ENCODE measurements at places on chromosomes 16 and 17. TPM values are rescaled to one million over a fixed set of nuclear protein-coding genes. Genes with fewer than 3 reads are reported as not detected.

ABCA9 gene
- 2.3 TPM for polyA plus RNA-seq

KRTAP9-4 gene
- not detected for polyA plus RNA-seq

CDRT4 gene
- polyA plus RNA-seq: 1.5 TPM

SERPINF2 gene
- 5.2 TPM for polyA plus RNA-seq

NEUROD2 gene
- polyA plus RNA-seq: 0.03 TPM
